ENCODE measurements at places on chromosomes 2 and 18.

- DNase-seq = no peak
Measured at GRCh38 chr2:28322051-28322450, 70.6 kb upstream of the FOSL2 start.

DNA sequence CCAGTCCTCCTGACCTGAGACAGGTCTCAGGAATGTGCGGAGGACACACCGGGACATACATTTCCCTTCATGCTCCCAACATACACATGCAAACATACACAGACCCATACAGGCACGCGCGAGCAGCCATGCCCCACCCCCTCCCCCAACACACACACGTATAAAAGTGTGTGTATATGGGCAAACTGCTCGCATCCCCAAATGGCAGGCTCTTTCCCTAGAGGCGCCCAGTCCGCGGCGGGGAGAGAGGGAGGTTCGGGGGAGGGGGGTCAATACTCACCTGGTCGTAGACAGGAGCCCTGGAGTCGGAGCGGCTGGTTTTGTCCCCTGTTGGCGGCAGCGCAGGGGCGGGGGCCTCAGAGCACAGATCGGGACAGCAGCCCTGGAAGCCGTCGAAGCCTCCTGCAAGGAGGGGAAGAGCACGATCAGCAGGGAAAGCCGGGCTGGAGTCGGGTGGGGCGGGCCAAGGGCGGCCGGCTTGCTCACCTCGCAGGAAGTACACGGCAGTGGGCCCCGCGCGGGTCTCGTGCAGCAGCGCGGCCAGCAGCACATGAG lies 682 bp downstream of the DUSP2 start:
- no peak for DNase-seq

- no peak for DNase-seq
Measured at GRCh38 chr18:46070232-46070631, 1.8 kb downstream of the PSTPIP2 start.

DNA sequence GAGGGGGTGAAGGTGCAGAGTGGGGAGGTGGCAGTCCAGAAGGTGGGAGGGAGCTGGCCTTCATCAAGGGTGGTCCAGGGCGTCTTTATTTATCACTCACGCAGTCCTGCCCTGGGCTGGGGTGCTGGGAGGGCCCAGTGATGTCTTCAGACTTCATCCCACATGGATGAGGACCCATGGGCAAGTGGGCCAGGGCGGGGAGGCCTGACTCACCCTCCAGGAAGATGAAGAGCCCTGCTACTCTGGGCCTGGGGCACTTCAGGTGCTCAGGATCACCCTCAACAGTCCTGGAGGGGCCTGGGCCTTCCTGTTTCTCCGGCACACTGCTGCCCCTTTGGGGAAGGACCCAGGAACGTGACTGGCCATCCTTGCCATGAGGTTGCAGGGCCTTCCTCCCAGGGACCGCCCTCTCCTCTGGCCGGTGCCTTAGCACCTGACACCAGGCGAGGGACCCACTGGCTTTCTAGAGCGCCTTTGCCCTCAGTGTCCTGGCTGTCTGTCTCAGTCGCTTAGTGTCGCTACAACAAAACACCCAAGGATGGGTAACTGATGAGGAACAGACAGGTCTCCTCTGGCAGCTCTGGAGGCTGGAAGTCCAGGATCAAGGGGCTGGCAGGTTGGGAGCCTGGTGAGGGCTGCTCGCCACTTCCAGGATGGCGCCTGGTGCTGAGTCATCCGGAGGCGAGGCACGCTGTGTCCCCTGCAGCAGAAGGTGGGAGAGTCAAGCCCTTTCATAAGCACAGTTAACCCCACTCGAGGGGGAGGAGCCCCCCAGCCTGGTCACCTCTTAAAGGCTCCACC lies 57.8 kb upstream of the HS6ST1 start:
- no peak for DNase-seq

- DNase-seq = no peak
Measured at GRCh38 chr2:200172944-200173581, 133.4 kb upstream of the SPATS2L start.

- DNase-seq = no peak
Measured at GRCh38 chr2:172864182-172864581, 128.5 kb downstream of the RAPGEF4 start.

GRCh38 chr18:63119647-63120046 lies 199.9 kb downstream of the BCL2 start:
- DNase-seq = no peak

GRCh38 chr2:212195626-212196025 lies 343.0 kb downstream of the ERBB4 start:
- no peak for DNase-seq

DNA sequence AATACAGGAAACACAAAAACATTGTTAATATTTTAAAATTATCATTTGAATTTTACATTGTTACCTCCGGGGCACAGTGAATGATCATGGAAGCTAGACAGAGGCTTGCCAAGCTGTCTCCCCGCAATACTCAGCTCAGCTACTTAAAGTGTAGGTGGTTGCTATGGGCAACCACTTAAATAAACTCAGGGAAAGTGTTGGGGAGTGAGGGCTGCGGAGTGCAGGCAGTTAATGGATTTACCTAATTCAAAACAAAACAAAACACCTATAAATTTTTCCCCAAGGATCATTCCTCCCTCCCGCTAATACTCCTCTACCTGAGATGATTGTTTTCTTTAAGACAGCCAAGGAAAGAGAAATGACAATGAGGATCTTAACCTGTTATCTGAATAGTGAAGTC lies 349.5 kb downstream of the TGIF1 start:
- DNase-seq = no peak
